ENCODE measurements at places on chromosomes 5 and 9.
A peak's percentile ranks its signal among the peaks of the same experiment; 100 is the strongest.

GRCh38 chr5:172929371-172929838, 29.8 kb upstream of the RPL26L1 start:
- peak; percentile 98 for DNase-seq

- peak; percentile 94 for DNase-seq
Observed at GRCh38 chr9:70480405-70480980, 66.0 kb upstream of the KLF9 start.

DNA sequence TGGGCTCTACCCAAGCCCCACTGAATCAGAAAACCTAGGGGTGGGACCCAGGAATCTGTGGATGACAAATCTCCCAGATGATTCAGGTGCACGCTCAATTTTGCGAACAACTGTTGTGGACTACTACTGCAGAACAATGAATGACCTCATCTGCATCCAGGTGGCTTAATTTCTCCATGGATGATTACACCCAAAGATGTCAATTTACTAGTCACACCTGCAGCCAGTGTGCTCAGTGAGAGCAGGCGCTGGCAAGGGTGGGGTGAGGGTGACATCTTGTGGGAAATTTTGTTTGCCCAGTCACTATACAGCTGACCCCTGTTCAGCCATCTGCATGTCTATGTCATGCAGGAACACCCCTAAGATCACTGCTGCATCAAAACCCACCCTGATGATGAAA, 118.2 kb downstream of the ENTREP1 start:
- no peak for DNase-seq

GRCh38 chr5:141672841-141673813, 8.9 kb downstream of the ARAP3 start:
- no peak for DNase-seq

DNA sequence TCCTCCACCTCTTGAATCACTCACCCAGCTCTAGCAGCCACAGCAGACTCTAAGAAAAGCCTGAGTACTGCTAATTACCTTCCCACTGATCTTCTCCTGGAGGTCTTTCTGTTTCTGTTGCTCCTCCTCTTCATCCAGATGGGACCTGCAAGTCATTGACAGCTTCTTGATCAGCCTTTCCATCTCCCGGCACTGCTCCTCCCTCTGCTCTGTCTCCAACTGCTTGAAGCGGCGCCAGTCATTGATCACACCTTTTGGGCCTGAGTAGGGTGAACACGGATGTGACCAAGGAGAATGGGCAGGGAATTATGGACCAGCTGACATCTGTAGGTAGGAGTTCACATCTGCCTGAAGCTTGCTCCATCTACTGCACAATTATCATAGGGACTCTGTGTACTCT, 5.5 kb downstream of the PDCL start:
- DNase-seq, result no peak

- no peak for DNase-seq
Observed at GRCh38 chr5:169496878-169497277, 86.7 kb upstream of the SPDL1 start.

- DNase-seq, result no peak
Observed at GRCh38 chr5:35904443-35905132, 33.8 kb downstream of the CAPSL start.

GRCh38 chr5:61053937-61054336, 108.3 kb downstream of the SMIM15 start:
- peak; percentile 36 for DNase-seq

DNA sequence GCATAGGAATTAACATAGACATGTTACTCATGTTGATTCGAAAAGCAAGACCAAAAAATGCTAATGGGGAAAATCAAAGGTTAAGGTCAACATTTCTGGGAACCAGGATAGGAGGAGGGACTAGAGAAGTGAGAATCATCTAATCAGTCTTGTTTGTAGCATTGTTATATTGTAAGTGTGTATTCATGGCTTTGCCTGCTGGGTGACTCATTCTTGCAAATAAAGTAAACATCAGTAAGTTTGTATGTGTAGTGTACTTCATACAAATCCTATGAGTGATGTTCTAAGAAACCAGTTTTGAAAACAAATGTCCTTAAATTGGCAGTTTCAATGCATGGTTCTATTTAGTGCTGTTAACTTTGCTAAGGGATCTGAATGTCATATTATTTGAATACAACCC, 79.0 kb upstream of the TMEM252 start:
- DNase-seq, result peak; percentile 1

DNA sequence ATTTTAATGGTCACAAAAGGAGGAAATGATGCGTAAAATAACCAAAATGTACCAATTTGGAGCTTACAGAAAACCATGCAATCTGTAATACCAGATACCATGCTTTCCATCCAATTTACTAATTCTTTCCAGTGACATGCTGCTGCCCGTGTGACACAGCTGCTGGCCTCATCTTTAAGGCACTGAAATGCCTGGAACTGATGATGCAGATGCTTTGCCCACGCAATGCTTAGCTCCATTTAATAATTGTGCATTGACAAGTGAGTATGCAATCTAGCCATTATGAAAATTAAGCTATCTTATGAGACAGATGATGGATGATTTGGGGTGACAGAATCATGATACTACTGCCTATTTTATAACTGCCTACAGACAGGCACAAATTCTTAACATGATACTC, 169.2 kb upstream of the CTNND2 start:
- no peak for DNase-seq

- DNase-seq, result no peak
Observed at GRCh38 chr5:61205013-61205412, 42.7 kb upstream of the SMIM15 start.

DNA sequence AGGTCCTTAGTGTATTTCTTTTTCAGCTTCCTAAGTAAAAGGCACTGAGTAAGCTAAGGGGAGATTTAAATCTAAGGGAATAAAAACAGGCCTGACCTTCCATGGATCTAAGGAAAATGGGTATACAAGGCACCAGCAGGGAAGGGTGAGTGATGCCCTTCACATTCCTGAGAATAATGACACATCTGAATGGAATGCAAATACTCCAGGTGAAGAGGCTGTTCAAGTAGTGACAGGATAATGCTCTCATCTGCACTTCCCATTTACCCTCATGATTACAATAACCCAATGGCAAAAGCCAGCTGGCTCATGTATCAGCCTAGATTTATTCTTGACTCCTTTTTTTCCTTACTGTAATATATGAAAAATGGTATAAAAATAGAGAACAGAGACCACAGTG, 216.2 kb upstream of the ACTBL2 start:
- DNase-seq, result no peak

DNA sequence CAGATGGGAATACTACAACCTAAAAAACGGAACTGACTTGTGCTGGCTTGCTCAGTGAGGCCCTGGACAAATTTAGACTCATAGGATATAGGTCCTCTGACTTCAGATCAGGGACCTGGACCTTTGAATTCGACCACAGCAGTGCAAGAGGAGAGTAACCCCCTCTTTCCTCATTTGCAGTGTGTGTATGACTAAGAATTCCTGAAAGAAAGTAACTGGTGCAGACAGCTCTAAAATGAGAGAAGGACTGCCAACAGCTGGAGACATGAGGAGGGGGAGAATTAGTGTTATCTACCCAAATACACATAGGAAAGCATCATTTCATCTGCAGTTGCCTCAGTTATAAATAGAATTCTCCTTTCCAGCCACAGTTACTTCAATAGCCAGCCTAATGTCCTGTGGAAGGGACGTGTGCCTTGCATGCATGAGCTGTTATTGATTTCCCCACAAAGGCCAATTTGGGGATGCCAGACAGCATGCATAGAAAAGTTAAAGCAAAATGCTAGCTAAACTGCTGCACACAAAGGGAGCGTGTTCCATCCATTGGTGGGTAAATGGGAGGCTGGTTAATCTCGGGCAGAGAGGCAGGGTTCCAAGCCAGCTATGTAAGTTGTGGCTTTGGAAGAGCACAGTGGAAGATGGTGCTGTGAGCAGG, 442.7 kb downstream of the CDK5RAP2 start:
- no peak for DNase-seq

- DNase-seq, result no peak
Observed at GRCh38 chr5:72440207-72440638, 67.0 kb downstream of the ZNF366 start.

- peak; percentile 26 for DNase-seq
Observed at GRCh38 chr9:80146466-80146865, 574.7 kb downstream of the TLE4 start.

- no peak for DNase-seq
Observed at GRCh38 chr9:126399789-126400188, 73.2 kb downstream of the MVB12B start.

DNA sequence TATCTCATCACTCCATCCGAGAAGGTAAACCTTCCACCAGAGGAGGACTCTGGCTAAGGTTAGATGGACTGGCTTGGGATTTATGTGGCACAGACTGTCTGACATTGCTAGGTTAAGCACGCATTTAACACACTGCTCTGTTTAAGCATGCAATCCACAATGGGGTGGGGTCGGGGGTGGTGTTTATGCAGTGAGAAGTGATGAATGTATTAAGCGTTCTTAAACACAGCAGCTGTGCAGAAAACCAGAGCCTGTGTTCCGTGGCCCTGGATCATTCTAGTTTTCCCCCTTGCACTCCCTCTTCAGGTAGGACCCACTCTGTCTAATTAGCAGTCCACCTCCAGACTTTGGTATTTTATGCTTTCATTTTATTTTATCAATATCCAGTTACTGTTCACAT, 46.4 kb downstream of the STXBP1 start:
- DNase-seq, result no peak

- no peak for DNase-seq
Observed at GRCh38 chr9:21078702-21079101, 960 bp upstream of the IFNB1 start.

- no peak for DNase-seq
Observed at GRCh38 chr5:8884029-8884428, 661.8 kb downstream of the SEMA5A start.

- DNase-seq, result no peak
Observed at GRCh38 chr5:56585461-56585860, 229.9 kb upstream of the MAP3K1 start.

- DNase-seq, result no peak
Observed at GRCh38 chr5:14407746-14408175, 173.8 kb upstream of the OTULINL start.

- DNase-seq, result no peak
Observed at GRCh38 chr5:112693301-112693700, 44.4 kb upstream of the APC start.

DNA sequence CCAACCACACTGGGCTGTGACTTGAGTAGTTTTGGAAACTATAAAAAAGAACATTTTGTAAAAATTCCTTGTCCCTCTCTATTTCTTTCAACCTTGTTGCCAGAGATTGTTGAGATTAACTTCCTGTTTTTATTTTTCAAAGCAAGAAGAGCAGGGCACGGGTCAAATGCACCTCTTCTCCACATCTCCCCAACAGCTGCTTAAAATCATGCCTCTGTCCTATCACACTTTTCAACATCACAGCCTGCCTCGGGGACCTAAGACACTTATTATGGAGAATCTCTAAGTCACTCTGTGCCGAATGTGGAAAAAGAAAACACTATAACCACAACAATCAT, 280.3 kb upstream of the TNC start:
- DNase-seq, result no peak

DNA sequence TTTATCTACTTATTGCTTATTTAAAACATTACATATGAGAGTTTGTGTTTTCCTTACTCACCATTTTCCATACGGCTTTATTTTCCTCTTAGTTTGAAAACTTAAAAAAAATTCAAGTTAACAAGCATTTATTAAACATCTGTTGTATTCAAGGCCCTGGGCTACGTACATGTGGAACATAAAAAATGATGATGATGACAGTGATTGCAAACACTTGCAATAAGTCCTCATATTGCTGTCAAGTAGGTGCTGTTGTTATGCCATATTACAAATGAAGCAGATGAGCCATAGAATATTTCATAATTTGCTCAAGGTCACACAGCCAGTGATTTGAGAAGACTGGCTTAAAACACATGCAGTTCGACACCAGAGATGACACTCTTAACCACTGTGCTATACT, 180.6 kb downstream of the COMMD10 start:
- DNase-seq, result no peak

GRCh38 chr9:81902626-81903025, 25.6 kb upstream of the SPATA31D4 start:
- peak; percentile 67 for DNase-seq

DNA sequence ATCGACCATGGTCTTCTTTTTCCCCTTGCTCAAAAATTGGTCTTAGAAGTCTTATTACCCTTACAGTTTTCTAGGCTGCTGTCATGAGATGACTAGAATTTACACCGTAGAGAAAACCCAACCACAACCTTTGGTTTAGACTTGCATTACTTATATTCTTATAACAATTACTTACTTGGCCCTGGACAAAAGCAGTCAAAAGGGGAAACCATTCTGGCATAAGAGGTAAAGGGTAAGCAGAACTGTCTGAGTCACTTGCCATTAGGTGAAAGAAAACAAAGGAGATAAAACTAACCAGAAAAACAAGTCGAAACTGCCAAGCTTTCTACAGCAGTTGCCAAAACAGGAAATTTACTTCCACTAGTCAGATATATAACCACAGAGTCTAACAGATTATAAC, 17.9 kb downstream of the TMEM245 start:
- DNase-seq, result peak; percentile 29

DNA sequence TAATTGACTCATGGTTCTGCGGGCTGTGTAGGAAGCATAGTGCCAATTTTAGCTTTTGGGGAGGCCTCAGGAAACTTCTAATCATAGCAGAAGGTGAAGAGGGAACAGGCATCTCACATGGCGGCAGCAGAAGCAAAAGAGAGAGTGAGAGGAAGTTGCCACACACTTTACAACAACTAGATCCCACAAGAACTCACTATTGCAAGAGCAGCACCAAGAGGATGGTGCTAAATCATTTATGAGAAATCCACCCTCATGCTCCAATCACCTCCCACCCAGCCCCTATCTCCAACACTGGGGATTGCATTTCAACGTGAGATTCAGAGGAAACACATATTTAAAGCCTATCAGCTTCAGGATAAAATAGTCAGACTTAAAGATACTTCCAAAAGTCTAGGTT, 36.1 kb upstream of the LPAR1 start:
- DNase-seq, result no peak

- no peak for DNase-seq
Observed at GRCh38 chr5:103290846-103291245, 32.3 kb downstream of the MACIR start.

GRCh38 chr9:99430301-99430700, 208.2 kb downstream of the SEC61B start:
- DNase-seq, result peak; percentile 67

- no peak for DNase-seq
Observed at GRCh38 chr9:4581861-4582565, 80.1 kb upstream of the PLPP6 start.

GRCh38 chr9:78383130-78383529, 86.2 kb downstream of the PSAT1 start:
- DNase-seq, result peak; percentile 71

GRCh38 chr9:124551472-124552272, 44.5 kb upstream of the NR5A1 start:
- DNase-seq, result peak; percentile 43

DNA sequence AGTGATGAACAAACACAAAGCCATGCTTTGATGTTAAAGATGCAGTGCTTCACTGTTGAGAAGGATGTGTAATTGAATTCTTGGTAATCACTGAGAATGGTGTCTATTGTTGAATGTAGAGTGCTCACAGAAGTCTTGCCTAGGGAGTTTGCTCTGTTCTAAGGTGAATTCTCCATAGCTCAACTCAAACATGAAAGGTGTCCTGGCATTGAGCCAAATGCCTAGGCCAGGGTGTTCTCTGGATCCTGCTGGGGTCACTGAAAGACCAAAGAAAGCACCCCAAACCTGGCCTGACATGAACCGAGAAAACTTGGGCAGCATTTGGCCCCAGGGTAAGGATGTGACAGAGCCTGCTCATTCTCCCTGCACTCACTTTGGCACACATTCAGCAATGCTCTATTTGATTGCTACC, 217.3 kb downstream of the ARL15 start:
- peak; percentile 32 for DNase-seq

Data from foreskin fibroblast (primary cell).